Activated naive CD4-positive, alpha-beta T cell treated with Interleukin-2 at 50 U/mL for 16 hours (primary cell): ENCODE measurements at places on chromosomes 5 and 9.

DNA sequence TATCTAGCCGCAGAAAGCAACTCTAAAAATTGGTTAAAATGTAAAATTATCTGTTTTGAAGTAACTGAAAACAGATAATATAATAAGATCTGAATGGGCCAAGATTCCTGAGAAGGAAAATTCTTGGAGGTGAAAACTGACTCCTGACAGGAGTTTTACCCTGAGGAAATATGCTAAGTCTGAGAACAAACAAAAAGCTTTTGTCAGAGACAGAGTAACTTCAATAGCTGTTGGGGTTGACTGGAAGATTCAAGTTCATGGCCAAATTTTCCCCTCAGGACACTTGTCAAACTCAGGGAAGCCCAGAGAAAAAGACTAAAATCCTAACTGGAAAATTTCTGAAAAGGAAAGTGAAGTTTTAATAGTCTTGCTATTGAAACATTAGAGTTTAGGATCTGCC lies 5.7 kb downstream of the PCDHB4 start:
- no peak for DNase-seq

- DNase-seq: no peak
These were observed 225.4 kb upstream of the RFX3 start for GRCh38 chr9:3751125-3751758.

DNA sequence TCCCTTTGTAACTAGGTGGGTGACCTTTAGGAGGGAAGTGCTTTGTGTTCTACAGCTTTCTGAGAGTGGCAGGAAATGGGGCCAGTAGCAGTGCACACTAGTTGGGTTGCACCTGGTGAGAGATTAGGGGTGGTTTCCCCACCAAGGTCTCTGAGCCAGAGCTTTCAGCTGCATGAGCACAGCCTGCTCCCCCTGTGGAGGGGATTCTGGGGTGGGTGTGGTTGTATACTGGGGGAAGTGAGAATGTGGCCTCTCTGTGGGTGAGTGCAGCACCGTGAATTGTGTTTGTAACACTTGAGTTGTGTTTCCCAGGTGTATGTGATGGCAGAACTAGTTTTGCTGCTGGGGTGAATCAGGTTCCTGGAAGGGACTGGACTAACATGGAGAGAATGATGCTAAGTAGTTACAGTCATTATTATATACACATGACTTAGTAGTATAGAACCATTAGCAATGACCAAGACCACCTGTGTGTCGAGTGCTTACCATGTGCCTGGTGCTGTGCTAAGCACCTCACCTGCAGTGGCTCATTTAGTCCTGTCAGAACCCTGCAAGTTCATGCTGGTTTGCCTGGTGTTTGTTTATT lies 11.8 kb upstream of the CXXC5 start:
- DNase-seq: peak; percentile 51

DNA sequence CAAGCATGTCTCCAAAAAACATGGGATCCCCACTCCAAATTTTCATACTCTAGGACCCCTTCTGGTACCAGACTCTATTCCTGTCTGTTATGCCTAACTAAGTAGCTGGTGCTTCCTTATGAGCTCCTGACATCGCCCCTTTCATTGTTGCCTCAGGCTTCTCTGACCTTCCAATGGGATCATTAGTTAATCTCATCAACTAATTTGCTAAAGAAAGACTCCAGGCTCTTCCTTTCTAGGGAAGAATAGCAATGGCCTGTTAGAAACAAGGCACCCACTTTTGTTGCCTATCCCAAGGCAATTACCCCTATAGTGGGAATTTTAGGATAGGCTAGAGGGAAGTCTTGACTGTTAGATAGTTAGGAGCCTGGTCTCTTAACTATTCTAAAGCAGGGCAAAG lies 369.5 kb downstream of the MLLT3 start:
- DNase-seq: no peak

- no peak for DNase-seq
These were observed 367.1 kb upstream of the RIOK2 start for GRCh38 chr5:97550164-97550563.

DNA sequence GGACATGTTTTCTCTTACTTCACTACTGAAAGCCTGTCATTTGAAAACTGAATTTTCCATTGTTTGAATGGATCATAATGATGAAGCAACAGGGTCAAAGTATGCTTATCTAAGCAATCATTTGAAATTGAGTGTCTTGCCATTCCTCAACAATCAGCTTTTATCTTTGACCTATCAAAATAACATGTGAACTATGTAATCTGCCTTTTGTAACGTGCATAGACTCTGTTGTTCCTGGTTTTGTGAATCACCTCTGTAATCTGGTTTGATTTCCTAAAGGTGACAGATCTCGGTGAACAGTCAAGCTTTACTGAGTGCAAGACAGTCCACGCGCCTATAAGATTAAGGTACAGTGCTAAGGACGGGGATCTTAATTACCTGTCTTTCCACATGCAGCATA lies 3.3 kb downstream of the MEF2C start:
- DNase-seq: no peak

DNA sequence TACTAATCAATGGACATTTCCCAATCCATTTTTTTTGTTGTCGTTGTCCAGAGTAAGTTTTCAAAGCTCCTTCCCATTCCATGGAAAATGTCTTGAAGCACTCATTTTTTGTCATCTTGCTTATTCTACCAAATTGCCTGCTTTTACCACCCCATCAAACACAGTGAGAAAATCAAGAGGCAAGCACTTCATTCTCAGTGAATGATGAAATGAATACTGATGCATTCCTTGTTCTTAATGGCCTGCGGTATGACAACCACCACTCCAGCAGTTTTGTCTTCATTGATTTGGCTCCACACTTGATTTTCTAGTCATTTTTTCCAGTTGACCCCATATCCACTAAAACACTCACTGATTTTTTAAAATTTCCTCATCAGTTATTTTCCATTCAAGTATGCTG lies 193.5 kb upstream of the ANKH start:
- no peak for DNase-seq

DNA sequence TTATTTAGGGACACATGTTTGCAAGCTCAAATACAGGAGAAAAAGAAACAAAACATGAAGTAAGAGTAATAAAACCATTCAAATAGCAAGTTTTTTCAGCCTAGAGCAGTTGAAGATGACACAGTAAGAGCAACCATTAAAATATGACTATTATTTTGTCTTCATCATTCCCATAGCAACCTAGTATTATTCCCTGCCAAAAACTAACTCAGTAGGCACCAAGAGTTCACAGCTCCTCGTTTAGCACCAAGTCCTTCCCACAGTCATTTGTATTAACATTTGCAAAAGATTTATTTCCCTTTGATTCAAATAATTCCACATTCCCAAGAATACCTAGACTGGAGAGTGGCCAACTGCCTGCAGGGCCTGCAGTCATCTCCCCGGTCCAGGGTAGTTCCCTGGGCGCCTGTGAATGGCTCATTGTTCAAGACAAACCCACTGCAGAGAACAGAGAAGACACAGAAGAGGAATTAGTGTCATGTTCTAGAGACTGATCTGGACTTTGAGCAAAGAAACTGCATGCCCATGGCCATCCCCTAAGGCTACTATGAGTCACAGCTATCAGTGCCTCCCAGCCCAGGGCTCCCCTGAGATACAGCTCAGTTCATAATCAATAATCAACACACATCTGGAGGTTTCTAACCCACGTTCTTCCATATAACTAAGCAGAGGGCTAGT lies 139.1 kb upstream of the MAP3K1 start:
- DNase-seq: no peak

- no peak for DNase-seq
These were observed 299.4 kb downstream of the ZSWIM6 start for GRCh38 chr5:61631438-61631941.

GRCh38 chr5:106019261-106019660 lies 1651.5 kb downstream of the EFNA5 start:
- no peak for DNase-seq

- DNase-seq: no peak
These were observed 315.2 kb upstream of the PAPPA start for GRCh38 chr9:115838417-115838816.

DNA sequence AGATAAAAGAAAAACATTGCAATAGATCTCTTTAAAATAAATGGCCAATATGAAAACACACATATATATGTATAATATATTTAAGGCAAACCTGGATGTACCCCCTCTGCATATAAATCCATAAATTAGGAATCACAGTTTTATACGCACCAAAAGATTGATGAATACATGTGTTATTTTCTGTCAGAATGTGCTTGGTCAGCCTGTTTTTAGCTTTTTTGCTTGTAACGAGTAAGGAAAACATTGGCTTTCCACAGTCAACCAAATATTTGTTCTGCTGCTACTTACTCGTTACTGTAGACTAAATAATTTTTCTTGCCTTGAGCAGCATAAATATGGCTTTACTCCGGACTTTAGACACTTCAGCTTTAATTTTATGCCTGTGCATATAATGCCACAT lies 173.7 kb downstream of the CWC27 start:
- no peak for DNase-seq

DNA sequence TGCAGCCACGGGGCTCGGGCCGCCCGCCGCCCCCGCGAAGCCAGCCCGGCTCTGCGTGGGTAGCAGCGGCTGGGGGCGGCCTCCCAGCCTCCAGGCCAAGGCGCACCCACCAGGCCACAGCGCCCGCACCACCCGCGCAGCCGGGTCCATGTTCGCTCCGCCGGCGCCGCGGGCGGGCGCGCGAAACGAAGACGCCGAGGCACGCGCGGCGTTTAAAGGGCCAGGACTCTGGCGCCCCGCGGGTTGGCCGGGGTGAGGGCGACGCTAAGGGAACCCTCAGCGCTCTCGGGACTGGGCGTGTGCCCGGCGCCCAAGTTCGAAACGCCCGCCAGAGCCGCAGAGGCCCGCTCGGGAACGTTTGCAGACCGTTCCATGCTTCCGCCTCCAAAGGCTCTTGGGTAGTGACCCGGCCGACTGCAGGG lies at the start of gene PTGES2:
TSS of gene PTGES2 (minus strand) at position 162 of the 422 bp plus-strand sequence. CDS start at position 150, 12 bp downstream.
- DNase-seq: peak; percentile 85

- no peak for DNase-seq
These were observed 7.8 kb downstream of the AGPAT2 start for GRCh38 chr9:136679431-136679941.

GRCh38 chr9:85716031-85716877 lies 25.5 kb downstream of the AGTPBP1 start:
- DNase-seq: no peak

- DNase-seq: no peak
These were observed 64.4 kb downstream of the AUH start for GRCh38 chr9:91297306-91297705.

- DNase-seq: no peak
These were observed 104.7 kb downstream of the NR2F1-AS1 start for GRCh38 chr5:93476251-93476742.

GRCh38 chr9:71333321-71333720 lies 211.9 kb upstream of the TRPM3 start:
- DNase-seq: no peak

DNA sequence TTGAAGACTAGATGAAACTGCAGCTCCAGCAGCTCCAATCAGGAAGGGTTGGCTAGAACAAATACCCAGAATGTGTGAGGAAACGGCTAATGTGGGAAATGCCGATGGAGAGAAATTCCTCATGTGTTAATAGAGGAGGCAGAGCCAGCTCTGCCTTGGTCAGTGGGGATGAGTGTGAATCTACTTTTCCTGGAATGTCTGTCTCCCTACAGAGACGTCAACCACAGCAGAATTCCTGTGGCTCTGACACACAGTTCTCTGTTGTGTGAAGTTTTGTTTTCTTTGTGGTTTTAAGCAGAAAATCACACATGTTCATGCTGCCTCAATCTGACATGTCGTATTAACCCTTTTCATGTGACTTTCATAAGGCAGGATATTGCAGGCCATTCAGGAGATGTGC lies 476.6 kb upstream of the WWC1 start:
- DNase-seq: no peak

GRCh38 chr9:88813638-88814209 lies 177.5 kb upstream of the S1PR3 start:
- no peak for DNase-seq

GRCh38 chr9:94882966-94883641 lies 156.6 kb downstream of the AOPEP start:
- DNase-seq: no peak

DNA sequence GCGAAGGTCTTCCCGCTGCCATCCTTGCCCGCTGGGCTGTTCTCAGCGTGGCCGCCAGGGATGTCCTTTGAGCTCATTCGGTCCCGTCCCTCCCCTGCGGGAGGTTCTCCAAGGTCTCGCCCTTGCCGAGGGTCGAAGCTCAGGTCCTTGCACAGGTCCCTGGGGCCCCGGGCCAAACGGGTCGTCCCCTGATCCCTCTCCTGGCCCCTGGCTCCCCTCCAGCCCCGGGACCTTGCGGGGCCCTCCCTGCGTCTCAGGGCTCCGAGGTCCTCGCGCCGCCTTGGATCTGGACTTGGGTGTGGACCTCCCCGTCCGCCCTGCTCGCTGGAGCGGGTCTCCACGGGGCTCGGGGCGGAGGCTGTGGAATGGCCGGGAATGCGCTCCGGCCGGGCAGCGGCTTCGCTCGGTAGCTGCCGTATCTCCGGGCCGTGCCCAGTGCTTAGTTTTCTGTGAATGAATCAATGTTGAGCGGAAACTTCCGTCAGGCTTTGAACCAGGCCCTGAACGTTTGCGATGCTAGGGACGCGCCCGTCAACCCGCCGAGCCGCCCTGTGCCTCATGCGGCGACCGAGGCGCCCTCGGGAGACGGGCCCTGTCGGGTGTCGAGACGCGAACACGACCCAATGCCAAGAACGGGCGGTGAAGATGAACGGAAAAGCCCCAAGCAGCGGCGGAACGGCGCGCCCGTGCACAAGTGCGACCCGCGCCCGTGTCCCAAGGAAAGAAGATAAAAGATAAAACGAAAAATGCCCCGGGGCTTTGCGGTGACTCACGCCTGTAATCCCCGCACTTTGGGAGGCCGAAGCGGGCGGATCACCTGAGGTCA lies 780 bp downstream of the RNU6ATAC start:
- peak; percentile 74 for DNase-seq

GRCh38 chr5:137815202-137815990 lies 52.3 kb upstream of the MYOT start:
- DNase-seq: no peak

- DNase-seq: no peak
These were observed 97.2 kb upstream of the DNAH5 start for GRCh38 chr5:14041528-14042192.

- no peak for DNase-seq
These were observed 157.8 kb upstream of the RASEF start for GRCh38 chr9:83220730-83221129.

DNA sequence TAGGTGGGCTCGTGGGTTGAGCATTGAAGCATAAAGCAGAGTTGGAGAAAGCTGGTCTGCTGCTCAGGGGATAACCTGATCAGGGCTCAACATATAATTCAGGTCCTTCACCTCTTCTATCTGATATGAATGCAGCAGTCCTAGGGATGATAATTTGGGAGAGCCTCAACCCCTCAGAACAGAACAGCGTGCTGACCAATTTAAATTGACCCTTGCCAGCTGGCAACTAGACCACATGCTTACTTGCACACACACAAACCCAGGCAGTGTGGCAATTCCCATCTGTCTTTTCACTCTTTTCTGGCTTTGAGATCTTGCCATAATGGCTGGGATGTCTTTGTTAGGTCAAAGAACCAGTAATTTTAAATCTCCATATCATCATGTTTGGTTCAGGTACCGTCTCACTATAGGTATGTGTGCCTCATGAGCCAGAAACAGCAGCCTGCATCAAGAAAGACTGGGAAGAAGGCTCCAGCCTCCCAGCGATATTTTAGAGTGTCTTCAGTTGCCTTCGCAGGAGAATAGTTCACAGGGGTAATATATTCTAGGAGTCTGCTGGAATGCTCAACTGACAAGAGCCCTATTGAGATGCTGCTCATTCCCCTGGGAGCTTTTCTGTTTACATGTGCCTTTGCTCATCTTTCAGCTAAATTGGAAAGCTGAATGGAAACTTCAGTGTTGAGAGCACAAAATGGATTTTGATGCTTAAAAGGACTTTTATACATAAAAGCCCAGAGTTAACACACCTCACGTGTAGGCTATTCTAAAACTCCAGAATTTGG lies 497.6 kb downstream of the RASEF start:
- no peak for DNase-seq
